ENCODE measurements at places on chromosomes 11 and 22.

DNA sequence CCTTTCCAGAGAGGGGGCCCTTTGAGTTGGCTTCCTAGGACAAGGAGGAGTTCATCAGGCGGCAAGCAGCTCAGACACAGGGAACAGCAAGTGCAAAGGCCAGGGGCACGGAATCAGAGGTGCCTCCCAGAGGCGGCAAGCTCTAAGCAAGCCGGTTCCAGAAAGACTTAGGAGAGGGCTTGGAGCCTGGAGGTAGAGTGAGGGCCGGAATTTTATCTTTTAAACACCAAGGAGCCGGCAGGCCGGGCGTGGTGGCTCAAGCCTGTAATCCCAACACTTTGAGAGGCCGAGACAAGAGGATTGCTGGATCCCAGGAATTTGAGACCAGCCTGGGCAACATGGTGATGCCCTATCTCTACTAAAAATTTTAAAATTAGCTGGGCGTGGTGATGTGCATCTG lies 26.6 kb downstream of the FADD start:
- DNase-seq, result no peak

DNA sequence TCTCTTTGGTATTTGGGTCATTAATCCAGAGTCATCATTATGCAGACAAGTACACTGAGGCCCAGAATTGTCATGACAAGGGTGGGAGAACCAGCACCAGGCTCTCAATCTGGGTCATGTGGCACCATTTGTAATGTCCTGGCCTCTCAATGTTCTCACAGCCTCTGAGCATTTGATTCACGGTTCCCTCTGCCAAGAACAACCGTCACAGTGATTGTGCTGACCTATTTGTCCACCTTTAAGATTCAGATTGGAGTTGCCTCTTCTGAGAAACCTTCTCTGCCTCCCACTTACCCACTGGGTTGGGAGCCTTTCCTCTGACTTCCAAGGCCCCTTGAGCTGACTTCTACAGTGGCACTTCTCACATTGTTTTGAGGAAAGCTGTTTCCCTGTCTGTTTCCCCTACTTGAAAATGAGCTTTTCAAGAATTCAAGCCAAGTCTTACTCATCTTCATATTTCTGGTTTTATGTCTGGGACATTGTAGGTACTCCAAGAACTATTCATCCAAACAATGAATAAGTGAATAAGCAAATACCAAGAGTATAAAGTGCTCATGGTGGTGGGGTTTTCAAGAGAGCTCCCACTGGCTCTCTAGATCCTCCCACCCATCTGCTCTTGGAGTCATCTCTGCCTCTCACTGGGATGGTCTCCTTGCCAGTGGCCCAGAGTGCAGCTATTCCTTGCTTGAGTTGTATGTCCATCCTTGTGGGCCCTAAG lies 126.4 kb upstream of the E2F8 start:
- no peak for DNase-seq

DNA sequence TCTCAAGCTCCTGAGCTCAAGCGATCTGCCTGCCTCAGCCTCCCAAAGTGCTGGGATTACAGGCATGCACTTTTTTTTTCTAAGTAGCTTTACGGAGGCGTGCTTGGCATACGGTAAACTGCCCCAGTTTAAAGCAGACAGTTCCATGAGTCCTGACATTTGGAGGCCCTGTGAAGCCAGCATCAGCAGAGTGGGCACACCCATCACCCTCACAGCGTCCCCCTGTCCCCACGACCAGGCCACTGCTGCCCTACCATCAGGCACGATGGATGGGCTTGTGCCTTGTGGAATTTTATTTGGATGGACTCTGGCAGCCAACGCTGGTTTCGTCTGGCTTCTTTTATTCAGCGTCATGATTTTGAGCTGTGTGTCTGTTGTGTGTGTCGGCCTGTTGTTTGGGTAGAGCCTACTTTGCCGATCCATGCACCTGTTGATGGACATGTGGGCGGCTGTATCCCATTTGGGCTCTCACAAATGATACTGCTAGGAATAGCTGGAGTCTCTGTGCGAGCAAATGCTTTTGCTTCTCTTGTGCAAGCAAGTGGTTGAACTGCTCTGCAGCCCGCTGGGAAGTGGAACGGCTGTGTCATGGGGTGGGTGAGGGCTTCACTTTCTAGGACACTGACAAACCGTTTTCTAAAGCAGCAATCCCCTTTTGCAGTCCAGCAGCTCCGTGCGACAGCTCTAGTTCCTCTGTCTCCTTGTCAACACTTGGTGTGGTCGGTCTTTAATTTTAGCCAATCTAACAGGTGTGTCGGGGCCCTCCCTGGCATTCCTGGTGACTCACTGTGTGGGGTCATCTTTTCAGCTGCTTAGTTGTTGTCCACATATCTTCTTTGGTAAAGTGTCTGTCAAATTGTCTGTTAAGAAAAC lies 23.8 kb downstream of the KCNQ1 start:
- no peak for DNase-seq

DNA sequence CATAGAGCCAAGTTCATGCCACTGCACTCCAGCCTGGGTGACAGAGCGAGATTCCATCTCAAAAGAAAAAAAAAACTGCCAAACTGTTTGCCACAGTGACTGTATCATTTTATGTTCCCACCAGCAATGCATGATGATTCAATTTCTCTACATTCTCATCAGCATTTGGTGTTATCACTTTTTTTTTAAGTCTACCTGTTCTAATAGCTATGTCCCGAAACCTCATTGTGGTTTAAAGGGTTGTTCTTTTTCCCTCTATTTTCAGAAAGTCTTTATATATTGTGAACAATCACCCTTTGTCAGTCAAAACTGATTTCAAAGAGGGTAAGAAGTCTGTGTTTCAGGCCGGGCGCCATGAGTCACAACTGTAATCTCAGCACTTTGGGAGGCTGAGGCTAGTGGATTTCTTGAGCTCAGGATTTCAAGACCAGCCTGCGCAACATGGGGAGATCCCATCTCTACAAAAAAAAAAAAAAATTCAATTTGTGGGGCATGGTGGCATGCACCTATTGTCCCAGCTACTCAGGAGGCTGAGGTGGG lies 14.8 kb upstream of the FAM168A start:
- no peak for DNase-seq

GRCh38 chr11:46611526-46612304 lies 5.3 kb downstream of the HARBI1 start:
- no peak for DNase-seq

DNA sequence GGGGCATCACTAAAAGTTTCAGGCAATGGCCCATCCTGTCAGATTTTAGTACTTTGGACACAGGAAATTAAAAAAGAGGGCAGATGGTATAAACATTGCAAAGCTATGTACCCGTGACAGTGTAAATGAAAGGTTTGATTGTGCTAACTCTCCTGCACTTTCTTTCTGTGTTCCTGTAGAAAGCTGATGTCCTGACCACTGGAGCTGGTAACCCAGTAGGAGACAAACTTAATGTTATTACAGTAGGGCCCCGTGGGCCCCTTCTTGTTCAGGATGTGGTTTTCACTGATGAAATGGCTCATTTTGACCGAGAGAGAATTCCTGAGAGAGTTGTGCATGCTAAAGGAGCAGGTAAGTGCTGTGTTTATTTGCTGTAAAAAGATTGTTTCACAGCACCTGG lies 10.3 kb downstream of the CAT start:
- DNase-seq, result no peak

DNA sequence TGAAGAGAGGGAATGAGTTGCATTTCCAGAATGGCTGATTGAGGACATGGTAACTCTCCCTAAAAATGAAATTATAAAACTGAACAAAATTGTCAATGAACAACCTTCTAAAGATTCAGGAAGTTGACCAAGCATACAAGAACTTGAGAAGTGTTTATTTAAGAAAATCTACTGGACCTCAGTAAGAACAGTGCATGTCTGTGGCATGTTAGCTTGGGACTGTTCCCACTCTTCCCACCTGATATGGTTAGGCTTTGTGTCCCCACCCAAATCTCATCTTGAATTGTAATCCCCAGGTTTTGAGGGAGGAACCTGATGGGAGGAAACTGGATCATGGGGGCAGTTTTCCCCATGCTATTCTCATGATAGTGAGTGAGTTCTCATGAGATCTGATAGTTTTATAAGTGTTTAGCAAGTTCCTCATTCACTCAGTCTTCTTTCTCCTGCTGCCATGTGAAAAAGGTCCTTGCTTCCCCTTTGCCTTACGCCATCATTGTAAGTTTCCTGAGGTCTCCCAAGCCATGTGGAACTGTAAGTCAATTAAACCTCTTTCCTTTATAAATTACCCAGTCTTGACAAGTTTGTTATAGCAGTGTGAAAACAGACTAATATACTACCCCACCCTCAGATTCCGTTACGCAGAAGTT lies 15.4 kb downstream of the MS4A13 start:
- DNase-seq, result no peak

DNA sequence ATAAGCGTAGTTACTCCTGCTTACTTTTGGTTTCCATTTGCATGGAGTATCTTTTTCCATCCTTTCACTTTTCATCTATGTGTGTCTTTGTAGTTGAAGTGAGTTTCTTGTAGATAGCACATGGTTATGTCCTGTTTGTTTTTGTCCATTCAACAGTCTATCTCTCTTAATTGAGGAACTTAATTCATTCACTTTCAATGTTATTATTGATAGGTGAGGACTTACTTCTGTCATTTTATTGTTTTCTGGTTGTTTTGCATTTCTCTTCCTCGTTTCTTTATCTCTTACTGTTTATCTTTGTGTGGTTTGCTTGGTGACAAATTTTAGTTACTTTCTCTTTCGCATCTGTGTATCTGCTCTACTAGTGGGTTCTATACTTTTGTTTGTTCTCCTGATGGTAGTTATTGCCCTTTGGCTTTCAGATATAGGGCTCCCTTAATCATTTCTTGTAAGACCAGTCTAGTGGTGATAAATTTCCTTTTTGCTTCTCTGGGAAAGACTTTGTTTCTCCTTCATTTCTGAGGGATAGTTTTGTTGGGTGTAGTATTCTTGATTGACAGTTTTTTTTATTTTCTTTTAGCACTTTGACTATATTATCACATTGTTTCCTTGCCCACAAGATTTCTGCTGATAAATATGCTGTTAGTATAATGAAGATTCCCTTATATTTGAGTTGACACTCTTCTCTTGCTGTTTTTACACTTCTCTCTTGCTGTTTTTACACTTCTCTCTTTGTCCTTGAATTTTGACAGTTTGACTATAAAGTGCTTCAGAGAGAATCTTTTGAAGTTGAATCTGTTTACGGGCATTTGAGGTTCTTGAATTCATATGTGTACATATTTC lies 9.0 kb upstream of the RAG1 start:
- DNase-seq, result no peak

DNA sequence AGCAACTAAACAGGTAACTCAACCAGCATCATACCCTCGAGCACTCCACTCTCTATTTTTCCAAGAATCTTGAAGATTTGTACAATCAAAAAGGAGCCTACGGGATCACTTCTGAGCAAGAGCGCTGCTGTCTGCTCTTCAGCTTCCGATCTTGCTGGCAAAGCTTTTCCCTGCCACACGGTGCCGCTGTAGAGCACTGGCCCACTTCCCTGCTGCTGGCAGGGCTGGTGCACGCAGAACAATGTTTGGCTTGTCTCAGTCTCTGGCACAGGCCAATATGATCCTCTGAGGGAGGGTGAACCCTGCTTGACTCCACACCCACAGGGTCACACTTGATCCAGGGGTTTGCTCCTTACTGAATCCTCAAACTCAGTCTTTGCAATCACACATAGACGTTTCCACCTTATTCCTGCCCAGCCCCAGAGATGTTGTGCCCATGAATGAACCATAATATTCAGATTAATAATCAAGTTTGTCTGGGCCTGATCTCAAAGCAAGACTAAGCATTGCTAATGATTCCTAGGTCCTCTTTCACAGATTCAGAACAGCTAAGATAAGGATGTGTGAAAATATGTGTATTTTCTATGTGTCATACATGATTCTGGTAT lies 536.6 kb downstream of the SOX6 start:
- peak; percentile 51 for DNase-seq

- DNase-seq, result no peak
Measured at GRCh38 chr11:103844327-103845215, 191.9 kb upstream of the DDI1 start.

DNA sequence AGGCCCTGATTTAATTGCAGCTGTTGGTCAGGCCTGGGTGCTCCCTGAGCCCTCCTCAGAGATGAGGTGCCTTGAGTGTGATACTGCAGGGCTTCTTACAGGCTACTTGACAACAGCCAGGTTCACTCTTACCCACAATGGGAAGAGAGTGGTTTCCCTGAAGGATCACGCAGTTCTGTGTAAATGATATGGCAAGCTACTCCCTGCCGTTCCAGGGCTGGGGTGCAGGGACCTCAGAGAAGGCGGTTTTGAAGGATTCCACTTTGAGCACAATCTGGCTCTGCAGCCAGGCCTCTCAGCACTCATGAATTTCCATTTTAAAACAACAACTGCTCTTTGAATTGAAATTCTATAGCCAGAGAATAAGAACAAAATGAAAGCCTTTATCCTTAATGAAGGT lies 92.9 kb downstream of the SLC17A6 start:
- DNase-seq, result no peak

DNA sequence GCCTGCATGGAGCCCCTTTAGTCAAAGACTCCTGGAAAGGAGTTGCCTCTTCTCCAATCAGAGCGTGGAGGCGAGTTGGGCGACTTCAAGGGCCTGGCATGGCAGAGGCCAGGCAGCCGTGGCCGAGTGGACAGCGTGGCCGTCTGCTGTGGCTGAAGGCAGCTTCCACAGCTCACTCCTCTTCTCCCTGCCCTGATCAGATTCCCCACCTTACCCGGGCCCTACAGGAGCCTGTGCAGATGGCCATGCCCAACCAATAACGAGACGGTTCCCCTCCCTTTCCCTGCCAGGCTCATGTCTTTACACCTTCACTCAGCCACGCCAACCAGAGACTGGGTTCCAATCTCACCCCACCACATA lies 20.0 kb upstream of the SLC22A12 start:
- no peak for DNase-seq

- no peak for DNase-seq
Measured at GRCh38 chr22:32103658-32104315, 55.3 kb downstream of the C22orf42 start.

DNA sequence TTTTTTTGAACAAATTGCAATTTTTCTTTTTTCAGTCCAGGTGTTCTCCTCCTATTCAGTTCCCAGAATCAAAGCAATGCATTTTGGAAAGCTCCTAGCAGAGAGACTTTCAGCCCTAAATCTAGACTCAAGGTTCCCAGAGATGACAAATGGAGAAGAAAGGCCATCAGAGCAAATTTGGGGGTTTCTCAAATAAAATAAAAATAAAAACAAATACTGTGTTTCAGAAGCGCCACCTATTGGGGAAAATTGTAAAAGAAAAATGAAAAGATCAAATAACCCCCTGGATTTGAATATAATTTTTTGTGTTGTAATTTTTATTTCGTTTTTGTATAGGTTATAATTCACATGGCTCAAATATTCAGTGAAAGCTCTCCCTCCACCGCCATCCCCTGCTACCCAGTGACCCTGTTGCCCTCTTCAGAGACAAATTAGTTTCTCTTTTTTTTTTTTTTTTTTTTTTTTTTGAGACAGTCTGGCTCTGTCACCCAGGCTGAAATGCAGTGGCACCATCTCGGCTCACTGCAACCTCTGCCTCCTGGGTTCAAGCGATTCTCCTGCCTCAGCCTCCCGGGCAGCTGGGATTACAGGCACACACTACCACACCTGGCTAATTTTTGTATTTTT lies 6.2 kb upstream of the UBE4A start:
- DNase-seq, result no peak

DNA sequence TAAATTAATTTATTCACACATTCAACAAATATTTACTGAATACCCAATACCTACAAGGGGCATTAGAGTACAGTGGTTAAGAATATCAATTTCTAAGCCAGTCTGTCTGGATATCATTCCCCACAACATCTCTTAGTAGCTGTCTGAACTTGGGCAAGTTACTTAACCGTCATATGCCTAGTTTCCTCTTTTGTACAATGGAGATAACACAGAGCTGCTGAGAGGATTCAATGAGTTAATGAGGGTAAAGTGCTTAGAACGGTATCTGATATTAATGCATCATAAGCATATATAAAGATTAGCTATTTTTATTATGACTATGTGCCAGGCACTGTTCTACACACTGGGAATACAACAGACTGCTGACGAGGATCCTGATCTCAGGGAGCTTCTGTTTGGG lies 116.4 kb downstream of the APOL5 start:
- no peak for DNase-seq

Data from NCI-H460 (cell line).